ENCODE measurements at places on chromosomes 4 and X.

DNA sequence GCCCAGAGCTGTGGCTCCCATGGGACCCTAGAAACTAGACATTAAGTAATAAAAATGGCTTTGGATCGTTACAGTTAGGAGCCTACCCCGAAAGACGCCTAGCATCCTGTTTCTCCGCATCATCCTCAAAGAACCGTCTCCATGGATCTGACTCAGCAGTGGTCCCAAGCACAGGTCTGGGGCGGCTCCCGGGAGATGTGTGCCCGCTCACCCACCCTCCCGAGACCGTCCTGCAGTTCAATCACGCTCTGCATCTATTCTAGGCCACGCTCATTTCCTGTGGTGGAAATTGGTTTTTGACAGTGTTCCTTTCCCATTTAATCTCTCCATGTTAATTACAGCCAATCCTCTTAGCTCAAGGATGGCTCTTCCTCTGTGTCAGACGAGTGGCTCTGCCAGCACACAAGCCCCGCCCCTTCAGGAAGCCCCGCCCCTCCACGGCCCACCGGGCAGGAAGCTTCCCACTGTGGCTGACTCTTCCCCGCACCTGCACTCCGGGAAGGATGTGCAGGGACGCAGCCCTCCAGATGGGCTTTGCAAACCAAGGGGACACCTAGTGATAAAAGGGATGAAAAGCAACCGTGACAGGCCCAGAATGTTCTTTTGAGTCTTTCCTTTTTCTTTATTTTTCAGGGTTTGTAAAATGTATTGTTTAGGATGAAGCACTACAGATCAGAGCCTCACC, 34.5 kb upstream of the HELT start:
- DNase-seq, result peak; percentile 10

GRCh38 chr4:145554691-145555090, 64.5 kb upstream of the MMAA start:
- no peak for DNase-seq

GRCh38 chrX:121949041-121949760, 901.8 kb downstream of the GLUD2 start:
- no peak for DNase-seq

GRCh38 chrX:38346150-38346549, 6.3 kb upstream of the OTC start:
- DNase-seq, result no peak

- DNase-seq, result no peak
These were observed 11.9 kb upstream of the SH3KBP1 start for GRCh38 chrX:19899217-19899788.

DNA sequence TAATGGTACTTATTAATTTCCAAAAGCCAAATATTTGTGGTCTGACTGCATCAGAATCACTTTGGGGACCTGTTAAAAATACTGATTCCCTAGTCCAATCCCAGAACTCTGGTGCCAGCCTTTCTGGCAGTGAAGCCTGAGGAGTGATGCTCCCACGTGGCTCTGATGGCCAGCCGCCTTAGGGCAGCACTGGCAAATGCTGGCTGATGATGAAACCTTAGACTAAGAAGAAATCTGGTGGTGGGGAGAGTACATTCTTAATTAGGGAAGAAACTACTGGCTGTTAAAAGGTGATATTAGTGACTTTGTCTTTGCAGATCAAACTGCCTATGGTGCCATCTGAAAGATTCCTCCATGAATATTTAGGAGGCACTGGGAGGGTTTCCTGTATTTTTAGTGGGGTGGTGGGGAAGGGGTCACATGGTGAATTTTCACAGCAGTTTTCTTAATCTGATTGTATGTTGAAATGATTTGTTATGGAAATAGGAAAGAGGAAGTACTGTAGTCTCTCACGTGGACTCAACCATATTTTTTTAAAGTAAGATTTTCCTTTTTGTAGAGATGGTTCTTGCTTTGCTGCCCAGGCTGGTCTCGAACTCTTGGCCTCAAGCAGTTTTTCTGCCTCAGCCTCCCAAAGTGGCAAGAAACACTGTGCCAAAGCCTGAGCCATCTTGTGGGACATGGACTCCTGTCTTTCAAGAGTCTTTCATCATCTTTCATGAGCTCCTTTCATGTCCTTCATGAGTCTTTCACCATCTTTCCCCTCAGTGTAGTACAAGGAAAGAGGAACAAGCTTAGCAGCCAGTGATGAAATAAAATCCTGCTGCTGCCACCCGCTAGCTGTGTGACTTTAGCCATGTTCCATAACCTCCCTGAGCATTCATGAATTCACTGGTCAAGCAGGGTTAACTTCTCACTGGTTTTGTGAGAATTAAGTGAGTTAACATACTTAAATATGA, 90.8 kb downstream of the ZNF330 start:
- no peak for DNase-seq

DNA sequence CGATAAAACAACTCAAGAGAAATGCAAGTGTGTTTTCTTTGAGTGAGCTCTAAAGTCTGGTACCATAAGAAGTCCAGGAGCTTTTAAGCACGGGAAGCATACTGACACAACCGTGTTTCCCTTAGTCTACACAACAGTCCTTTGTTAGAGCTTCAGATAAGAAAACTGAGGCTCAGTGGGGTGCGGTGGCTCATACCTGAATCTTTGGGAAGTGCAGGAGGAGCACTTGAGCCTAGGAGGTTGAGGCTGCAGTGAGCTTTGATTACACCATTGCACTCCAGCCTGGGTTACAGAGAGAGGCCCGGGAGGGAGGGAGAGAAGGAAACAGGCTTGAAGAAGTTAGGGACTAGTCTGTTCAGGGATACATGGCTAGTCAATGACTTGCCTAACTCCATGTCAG, 21.9 kb downstream of the LEF1 start:
- DNase-seq, result no peak

- DNase-seq, result no peak
These were observed 476.2 kb downstream of the PPARGC1A start for GRCh38 chr4:23413631-23414030.

- no peak for DNase-seq
These were observed 98.4 kb downstream of the ZNF827 start for GRCh38 chr4:145840162-145840768.

DNA sequence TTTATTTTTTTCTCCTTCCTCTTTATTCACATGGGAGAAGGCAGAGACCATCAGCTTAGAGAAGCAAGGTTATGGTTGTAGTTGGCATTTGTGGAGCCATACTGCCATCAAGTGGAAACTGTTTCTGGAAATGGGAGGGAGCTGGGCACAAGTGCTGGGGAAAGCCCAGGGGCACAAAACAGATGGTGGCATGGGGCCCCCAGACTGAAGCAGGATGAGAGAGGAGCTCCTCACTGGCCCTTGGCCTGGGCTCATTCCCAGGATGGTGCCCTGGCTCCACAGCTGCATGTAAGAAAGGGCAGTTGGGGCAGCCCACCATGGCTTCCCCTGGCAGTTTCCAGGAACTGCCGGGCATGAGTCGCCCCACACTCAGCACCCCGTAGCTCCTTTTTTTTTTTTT, 59.2 kb downstream of the NBDY start:
- no peak for DNase-seq

DNA sequence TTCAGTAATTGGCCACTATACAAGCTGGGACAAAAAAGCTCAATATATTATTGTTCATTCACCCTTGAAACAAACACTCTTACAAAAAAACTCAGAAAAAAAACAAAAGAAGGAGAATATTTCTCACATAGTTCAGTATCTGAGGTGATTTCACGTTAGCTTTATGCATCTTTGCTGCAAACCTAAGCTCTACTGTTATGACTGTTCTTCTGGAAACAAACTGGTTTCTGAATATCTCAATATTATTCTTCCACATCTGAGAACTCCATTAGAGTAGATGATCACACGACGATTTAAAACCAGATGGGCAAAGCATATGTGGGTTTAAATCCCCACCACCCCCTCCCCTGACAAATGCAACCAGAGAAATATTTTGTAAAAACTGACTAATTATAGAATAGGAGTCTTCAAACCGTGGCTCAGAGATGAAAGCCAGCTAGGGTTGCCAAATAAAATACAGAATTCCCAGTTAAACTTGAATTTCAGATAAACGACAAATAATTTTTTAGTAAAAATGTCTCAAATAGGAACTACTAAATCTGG, 182.0 kb upstream of the FAM241A start:
- DNase-seq, result no peak

- no peak for DNase-seq
These were observed 226.4 kb downstream of the MAGEB5 start for GRCh38 chrX:26442340-26442739.

DNA sequence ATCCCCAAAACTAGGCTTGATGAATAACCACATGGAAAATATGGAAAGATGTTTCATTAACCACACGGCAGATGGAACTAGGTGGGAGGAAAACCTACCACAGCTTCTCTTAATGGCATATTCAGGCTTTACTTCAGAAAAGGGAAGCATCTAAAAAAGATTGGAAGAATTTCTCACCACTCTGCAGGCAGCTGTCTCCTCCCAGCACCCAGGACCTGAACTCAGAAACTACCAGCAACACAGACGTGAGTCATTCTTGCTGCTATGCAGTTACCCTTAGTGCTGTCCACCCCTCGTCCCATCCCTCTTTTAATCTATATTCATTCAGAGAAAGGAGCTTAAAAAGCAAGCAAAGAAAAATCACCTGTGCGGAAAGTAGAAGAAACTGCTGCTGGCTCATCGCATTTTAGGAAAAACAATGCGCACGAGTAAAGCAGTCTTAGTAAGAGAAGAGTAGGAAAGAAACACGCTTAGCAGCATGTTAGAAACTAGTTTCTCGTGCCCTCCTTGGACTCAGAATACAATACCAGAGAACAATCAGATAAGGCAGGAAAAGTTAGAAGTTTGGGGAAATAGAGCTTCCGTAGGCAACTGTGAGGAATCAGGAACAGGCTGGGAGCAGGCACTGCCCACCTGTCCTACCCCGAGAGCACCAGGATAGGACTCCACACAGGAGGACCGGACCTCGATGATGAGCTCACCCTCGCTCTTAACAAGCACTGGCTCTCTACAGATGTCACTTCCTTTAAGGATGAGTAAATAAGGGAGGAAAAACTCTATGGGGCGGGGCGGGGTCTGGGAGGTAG, 48.1 kb upstream of the ENPP6 start:
- peak; percentile 9 for DNase-seq

DNA sequence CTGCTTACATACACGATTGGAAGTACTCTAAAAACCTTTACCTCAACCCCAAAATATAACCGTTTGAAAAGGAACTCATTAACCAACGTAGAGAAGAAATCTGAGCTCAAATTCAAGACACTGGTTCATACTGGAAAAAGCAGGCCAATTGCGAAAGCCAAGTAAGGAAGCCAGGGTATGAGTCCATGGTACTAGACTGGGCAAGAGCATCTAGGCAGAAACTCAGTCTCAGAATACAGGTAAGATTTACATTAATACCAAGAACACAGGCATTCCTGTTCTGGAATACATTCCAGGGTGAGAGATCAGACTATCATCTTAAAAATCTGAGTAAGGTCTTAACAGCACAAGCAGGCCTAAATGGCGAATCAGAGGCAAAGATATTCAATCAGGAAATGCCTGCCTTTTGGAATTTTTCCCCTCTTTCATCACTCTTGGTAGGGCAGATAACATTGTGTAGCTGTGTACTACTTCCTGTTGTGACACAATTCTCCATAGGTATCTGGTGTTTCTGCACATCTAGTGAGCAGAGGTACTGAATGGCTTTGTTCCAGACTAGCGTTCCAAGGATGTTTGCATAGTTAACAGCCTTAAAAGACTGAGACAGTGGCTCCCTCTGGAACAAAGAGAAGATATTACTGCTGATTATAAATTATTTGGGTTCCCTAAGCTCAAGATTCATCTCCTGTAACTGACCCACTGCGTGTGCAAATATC, 311.3 kb downstream of the PCDH19 start:
- peak; percentile 3 for DNase-seq

DNA sequence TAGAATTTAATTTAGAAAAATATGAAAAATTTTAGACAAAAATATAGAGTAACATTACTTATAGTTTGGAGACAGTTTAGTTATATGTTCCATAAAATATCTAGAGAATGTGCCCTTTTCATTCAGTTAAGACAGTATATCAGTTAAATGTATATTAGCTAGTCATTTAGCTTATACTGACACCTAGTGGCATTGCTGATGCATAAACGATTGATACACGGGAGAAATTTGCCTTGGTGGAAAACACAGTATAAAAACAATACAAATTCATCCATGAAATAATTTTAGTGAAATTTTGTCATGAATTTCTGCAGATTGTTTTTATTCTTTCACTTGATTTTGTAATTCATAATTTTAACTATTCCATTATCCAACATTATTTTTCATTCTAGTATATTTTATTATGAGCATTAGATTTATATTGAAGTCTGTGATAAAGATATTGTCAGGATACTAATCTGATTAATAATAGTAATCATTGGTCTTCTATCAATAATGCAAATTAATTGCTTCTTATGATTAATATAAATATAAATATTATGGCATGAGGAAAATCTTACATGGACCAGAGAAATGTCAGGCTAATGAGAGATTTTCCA, 219.0 kb downstream of the TLL1 start:
- DNase-seq, result no peak

- no peak for DNase-seq
These were observed 67.7 kb downstream of the MID1IP1 start for GRCh38 chrX:38868941-38869401.

- DNase-seq, result no peak
These were observed 72.1 kb upstream of the ACSL1 start for GRCh38 chr4:184897895-184898294.

GRCh38 chrX:15948318-15948660, 93.7 kb upstream of the AP1S2 start:
- no peak for DNase-seq

DNA sequence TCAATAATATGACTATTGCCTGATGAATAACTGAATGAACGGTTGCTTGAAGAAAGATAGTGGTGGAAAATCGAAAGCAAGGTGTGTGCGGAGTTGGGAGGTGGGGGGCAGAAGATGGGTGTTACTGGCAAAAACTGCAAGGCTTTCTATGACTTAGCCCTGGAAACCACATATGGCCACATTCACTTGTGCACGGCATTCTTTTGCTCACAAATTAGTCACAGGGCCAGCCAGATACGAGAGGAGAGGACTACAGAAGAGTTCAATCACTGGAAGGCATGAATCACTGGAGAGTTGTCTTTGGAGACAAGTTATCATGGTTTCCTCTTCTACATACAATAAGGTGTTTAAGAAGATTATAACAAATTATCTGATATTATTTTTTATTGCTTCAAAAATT, 626.5 kb upstream of the CPEB2 start:
- DNase-seq, result peak; percentile 13

GRCh38 chr4:151644622-151645021, 116.2 kb downstream of the GATB start:
- no peak for DNase-seq

- DNase-seq, result no peak
These were observed 12.0 kb downstream of the KDM6A start for GRCh38 chrX:44884944-44885343.

DNA sequence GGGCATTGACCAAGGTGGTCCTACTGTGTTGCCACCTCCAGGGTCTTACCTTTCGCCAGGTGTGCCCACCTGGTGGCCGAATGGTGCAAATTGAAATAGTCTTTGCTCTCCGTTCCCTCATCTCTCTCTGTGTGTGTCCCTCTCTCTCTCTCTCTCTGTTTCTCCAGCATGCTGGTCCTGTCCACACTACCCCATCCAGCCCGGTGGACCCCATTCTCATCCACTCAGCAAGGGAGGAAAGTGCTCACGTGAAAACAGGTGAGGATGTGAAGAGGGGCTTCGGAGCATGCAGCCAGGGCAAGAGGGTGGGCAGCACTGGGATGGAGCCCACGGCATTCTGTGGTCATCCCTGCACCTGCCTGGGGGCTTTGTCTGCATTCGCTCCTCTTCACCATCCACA, 150.1 kb downstream of the CRLF2 start:
- no peak for DNase-seq

GRCh38 chr4:146132445-146132844, 43.1 kb upstream of the LSM6 start:
- no peak for DNase-seq

- DNase-seq, result no peak
These were observed 11.7 kb downstream of the RNF4 start for GRCh38 chr4:2480649-2481048.
